ENCODE measurements at places on chromosomes 7 and 10.
A peak's percentile ranks its signal among the peaks of the same experiment; 100 is the strongest.

DNA sequence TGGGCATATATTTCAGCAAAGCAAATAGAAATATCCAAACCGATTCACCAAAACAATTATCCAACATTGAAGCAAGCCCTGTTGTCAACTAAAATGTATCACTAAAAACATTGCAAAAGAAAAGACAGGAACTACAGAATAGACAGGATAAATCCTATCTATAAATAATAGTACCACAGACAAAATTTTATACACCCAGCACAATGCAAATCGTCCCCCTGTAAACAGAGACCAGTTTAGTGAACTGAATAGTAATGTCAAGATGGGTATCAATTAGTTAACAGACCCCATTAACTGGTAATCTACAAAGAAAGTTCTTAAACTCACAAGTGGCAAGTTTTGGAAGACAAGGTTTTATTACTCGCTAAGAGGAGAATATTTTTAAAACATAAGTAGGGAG lies 4.0 kb downstream of the ZC3HAV1 start:
- DNase-seq: no peak

GRCh38 chr10:110783509-110784107 lies 88.1 kb upstream of the PDCD4 start:
- DNase-seq: peak; percentile 55

DNA sequence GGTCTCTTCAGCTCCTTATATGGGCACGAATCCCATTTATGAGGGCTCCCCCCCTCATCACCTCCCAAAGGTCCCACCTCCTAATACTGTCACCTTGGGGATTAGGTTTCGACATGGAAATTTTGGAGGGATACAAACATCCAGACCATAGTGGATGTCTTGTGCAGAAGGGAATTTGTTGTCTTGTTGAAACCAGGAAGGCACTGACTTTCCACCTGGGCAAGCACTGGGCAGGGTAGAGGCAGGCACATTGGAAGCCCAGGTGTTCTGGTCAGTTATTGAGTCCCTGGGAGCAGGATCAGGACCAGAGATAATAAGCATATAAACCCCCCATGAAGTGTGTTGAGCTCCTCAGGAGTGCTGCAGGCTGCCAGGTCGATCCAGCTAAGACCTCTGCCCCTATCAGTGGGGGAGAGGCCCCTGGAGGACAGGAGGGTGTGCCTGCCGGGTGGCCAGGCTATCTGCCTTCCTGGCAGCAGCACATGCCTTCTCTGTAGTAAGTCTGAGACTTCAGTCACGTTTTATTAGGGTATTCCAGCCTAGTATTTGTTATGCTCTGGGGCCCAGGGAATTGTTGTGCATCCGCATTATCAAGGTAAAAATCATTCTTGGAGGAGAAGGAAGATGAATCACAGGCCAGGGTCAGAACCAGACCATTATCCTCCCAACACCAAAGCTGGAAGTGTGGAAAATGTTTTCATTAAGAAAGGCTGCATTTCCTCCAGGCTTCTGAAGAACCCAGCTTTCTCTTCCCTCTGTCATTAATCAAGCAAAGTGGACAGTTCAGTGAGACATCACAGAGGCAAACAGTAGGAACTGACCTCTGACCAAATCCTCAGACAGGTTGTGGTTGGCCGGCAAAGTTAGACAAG lies 503.1 kb downstream of the GRID1 start:
- DNase-seq: no peak

- no peak for DNase-seq
Observed at GRCh38 chr7:22399091-22399490, 42.1 kb upstream of the RAPGEF5 start.

GRCh38 chr7:96285579-96285978 lies 36.3 kb downstream of the SLC25A13 start:
- no peak for DNase-seq

DNA sequence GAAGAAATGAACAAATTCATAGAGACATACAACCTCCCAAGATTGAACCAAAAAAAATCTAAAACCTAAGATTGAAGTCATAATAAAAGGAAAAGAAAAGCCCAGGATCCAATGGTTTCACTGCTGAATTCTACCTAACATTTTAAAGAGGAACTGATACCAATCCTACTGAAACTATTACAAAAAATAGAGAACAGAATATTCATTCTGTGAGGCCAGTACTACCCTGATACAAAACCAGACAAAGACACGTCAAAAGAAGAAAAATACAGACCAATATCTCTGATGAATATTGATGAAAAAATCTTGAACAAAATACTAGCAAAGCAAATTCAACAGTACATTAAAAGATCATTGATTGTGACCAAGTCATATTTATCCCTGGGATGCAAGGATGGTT lies 128.5 kb upstream of the STEAP1 start:
- DNase-seq: no peak

- no peak for DNase-seq
Observed at GRCh38 chr10:28375399-28376354, 72.8 kb upstream of the MPP7 start.

DNA sequence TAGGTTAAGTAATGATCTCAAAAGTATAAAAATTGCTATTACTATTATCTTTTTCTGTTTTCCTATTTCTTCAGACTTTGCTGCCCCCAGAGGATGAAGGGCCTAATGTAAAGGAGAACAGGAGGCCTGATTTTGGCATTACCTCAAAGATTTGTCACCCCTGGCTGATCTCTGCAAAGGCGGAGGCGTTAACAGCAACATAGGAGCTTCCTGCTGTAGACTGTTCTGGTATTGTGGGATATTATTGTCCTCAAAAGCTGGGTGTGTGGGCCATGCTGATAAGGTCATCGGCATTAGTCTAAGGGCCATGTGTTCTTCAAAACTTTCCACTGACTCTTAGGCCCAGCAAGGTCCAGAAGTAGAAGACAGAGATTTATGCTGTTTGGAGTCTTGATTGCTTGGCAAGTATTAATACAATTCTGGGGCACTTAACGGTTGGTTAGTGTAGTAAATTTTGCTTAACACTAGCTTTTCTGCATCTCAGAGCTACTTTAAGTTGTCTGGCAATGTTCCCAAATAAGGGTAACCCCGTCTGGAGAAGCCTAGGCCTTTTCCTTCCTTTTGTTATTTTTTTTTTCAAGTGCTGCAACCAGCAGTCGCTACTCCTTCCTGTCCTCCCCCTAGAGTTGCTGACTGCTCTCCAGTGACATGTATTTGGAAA lies 14.0 kb upstream of the ENTPD1 start:
- no peak for DNase-seq

DNA sequence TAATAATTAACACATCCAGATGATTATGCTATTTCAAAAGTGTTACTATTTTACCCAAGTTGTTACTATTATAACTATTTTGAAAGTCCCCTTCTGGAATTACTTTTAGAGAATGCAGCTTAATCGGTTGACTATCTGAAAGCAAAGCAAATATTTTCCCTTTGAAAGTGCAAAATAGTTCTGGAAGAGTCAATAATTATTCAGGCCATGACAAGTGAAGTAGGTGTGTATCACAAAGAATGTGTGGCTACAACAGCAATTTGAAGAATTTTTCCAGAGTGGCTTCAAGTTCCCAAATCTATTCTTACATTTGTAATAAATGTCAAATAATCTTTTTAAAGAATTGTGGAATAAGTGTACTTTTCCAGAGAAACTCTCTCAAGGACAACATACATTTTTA lies 42.8 kb downstream of the RNLS start:
- DNase-seq: no peak

DNA sequence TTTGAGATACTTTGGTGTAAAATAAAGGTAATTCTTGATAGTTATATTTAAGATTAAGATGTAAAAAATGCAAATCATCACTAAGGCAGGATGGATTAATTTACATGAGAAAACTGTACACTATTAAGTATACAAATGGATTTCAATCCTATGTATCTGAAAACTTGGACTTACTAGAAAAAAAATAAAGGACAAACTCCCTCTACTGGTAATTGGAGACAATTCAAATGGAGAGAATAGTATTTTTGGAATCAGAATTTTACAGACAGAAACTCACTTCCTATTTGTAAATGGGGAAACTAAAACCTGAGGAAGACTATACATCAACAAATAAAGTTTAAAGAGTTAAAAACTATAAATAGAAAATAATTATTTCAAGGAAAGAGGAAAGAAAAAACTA lies 62.6 kb downstream of the CUL2 start:
- DNase-seq: no peak

- no peak for DNase-seq
Observed at GRCh38 chr7:87451187-87451586, 24.3 kb downstream of the ABCB4 start.

DNA sequence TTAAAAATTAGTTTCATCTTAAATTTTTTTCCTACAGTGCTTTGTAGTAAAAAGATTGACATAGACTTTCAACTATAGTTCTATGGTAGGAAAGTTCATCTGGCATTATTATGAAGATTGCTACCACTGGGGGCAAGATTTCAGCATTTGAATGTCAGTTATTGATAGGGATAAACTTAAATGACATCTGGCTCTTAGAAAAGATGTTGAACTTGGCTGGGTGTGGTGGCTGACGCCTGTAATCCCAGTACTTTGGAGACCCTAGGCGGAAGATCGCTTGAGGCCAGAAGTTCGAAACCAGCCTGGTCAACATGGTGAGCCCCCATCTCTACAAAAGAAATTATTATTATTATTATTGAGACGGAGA lies 1.4 kb upstream of the TRA2A start:
- no peak for DNase-seq

- DNase-seq: no peak
Observed at GRCh38 chr7:112784603-112785002, 5.6 kb downstream of the TMEM168 start.

GRCh38 chr10:102493771-102494170 lies 8.7 kb downstream of the ACTR1A start:
- no peak for DNase-seq

GRCh38 chr10:112226439-112227248 lies 43.1 kb upstream of the GPAM start:
- no peak for DNase-seq

DNA sequence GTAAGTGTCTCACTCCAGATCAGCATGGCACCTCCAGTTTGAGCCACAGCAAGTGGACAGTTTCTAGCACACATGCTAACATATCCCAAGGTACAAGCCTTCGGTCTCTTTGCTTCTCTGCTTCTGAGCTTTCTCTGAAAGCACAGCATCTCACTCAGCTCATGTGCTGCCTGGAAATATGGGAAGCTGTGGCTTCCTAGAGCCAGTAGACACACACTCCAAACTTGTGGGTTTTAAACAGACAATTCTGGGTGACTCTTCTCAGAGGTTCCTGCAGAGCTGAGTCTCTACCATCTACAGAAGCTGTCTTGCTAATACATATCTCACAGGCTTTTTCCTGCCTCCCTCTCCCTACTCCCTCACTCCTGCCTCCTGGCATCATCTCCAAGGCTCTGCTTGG lies 23.9 kb upstream of the TMEM273 start:
- DNase-seq: no peak

GRCh38 chr7:156058248-156058647 lies 246.0 kb upstream of the SHH start:
- no peak for DNase-seq

DNA sequence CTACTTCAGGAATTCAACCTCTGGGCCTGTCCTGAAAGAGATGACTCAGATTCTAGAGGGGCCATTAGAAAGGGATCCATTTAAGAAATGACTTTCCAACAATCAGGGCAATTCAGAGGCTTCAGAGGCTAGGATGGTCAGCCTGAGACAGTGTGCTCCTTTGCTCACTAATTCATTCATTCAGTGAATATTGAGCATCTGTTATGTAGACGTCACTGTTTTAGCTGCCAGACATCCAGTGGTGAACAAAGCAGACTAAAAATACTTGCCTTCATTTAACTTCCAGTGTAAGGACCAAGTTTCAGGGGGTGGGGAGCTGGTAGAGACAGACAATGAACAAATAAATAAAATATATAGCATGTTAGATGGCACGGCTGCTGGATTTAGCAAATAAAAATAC lies 1.6 kb downstream of the KIAA1217 start:
- DNase-seq: no peak

GRCh38 chr7:33743594-33743993 lies 161.7 kb upstream of the BMPER start:
- no peak for DNase-seq

GRCh38 chr7:74069790-74070618 lies 13.6 kb upstream of the LIMK1 start:
- DNase-seq: no peak

GRCh38 chr7:42227541-42227935 lies 9.5 kb downstream of the GLI3 start:
- no peak for DNase-seq

- DNase-seq: no peak
Observed at GRCh38 chr10:71368643-71369042, 28.1 kb upstream of the CDH23 start.

GRCh38 chr7:149444287-149444686 lies 16.6 kb downstream of the ZNF777 start:
- DNase-seq: no peak

DNA sequence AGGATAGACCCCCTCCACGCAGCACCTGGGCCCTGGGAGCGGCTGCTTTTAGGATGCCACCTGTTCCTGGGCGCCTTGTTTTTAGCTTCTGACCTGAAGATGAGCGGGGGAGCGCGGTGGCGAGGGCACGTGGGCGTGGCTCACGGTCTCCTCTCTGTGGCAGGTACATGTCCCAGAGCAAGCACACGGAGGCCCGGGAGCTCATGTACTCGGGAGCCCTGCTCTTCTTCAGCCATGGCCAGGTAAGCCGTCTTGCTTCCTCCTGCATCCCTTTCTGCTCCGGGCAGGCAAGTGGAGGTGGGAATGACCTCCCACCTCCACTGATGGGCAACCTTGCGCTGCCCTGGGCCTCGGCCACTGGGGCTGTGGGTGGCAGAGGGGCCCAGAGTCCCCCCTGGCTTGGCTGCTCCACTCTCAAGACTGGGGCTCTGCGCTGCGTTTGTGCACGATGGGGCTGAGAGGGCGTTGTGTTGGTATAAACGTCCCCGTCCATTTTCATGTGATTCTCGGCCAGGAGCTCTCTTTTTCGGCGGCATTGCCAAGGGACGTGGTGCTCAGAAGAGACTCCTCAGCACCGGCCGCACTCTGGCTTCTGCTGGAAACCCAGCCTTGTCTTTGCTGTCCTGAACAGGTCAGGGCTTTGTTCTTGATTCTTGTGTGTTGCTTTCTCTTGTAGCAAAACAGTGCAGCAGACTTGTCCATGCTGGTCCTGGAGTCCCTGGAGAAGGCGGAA lies 9.7 kb downstream of the GET4 start:
- DNase-seq: no peak

DNA sequence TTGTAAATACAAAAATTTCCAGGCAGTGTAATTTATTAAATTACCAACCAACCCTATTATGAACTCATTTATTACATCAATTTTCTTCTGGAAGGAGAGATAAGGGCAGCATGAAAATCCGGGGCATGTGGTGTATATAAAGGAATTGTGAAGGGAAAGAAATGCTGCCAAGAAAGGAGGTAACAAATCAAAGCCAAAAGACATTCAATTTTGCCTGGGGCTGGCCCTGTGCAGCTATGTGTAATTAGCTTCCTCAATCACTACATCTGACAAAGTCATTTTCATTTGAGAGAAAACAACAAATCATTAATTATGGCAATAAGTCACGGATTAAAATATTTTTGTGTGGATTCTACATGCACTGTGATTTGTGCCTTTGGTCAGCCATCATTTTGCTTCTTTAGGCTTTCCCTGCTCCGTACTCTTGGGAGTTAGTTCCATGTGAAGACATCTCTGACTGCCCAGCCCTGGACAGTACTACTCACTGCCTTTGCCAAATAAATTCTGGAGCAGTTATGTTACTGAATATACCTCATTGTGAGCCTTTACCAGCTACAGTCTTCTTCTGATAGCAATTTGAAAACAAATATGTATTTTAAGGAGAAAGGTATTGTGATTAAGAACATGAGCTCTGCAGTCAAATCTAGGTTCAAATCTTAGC lies 191.7 kb downstream of the RELN start:
- no peak for DNase-seq

GRCh38 chr10:86945361-86946212 lies 11.8 kb downstream of the MMRN2 start:
- no peak for DNase-seq

All from activated naive CD8-positive, alpha-beta T cell treated with anti-CD3 and anti-CD28 coated beads, Interleukin-2, amount 50 U/mL, for 16 hours (primary cell).